Fibroblast of villous mesenchyme (primary cell): ENCODE measurements at places on chromosomes 7 and 10. TPM values are rescaled to one million over a fixed set of nuclear protein-coding genes. Genes with fewer than 3 reads are reported as not detected.

Gene ERVW-1
- not detected in 2 replicates for total RNA-seq

Gene CYP2C9
- under 0.01 TPM in 1 of 2 replicates, not detected in the other for total RNA-seq

Gene NCF1
- total RNA-seq = under 0.01 TPM in 1 of 2 replicates, not detected in the other

Gene SPACDR
- not detected in 2 replicates for total RNA-seq

Gene VAX1
- not detected in 2 replicates for total RNA-seq

GRCh38 chr7:13593854-13594253, 395.6 kb downstream of the ETV1 start:
- no peak for DNase-seq

DNA sequence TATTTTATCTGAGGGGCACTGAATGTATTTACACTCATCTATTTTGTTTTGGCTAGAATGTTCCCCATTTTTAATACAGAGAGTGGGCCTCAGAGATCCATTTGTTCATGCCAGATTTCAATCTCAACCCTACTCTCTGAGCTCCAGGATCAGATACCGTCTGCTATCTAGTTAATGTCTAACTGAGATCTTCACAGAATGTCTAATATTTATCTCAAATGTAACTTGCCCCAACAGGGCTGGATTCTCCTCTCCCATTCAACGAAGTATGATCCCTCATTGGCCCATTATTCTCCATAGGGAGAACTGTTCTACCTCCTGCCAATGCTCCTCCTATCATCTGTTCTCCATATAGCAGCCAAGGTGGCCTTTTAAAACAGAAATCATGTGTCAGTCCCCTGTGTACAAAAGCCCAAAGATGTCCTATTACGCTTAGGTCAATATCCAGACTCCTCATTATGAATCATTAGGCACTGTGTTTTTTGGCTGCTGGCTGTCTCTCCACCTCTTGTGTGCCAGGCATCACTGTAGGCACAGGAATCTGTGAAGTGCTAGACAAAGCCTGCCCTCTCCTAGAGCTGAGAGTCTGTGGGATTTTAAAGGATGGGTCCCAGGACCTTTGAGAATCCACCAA, 169.3 kb upstream of the AGK start:
- no peak for DNase-seq

- DNase-seq = no peak
These were observed 143.8 kb downstream of the ZNF22 start for GRCh38 chr10:45144326-45145070.

DNA sequence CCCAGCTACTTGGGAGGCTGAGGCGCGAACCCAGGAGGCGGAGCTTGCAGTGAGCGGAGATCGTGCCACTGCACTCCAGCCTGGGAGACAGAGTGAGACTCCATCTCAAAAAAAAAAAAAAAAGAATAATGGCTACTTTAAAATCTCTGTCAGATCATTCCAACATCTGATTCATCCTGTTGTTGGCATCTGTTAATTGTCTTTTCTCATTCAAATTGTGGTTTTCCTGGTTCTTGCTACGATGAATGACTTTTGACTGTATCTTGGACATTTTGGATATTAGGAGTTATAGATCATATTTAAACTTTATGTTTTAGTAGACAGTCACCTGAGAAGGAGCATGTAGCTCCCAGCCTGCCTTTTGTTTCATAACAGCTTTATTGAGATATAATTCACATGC, 8.5 kb downstream of the TPST1 start:
- DNase-seq = no peak
